ENCODE measurements at places on chromosomes 3 and 15. TPM values are rescaled to one million over a fixed set of nuclear protein-coding genes. Genes with fewer than 3 reads are reported as not detected.

Gene UBP1
- polyA plus RNA-seq, result 72.3 TPM

Gene MESP2
- polyA plus RNA-seq, result 0.16 TPM

Gene LIPC
- 2.0 TPM for polyA plus RNA-seq

Gene TRH
- polyA plus RNA-seq, result 2.9 TPM

Gene ZMYND10
- 5.5 TPM for polyA plus RNA-seq

Gene RBP2
- polyA plus RNA-seq, result 0.37 TPM

Gene SI
- 0.02 TPM for polyA plus RNA-seq

Gene SPESP1
- 3.8 TPM for polyA plus RNA-seq

Gene NOX5
- 0.66 TPM for polyA plus RNA-seq

Gene EIF4E3
- 13.7 TPM for polyA plus RNA-seq

Gene TMCO5A
- 0.27 TPM for polyA plus RNA-seq

Gene CMTM7
- 45.7 TPM for polyA plus RNA-seq

Gene ITIH1
- polyA plus RNA-seq, result 3.4 TPM
